CD4-positive, alpha-beta T cell (primary cell): ENCODE measurements at places on chromosomes 5 and 9.

DNA sequence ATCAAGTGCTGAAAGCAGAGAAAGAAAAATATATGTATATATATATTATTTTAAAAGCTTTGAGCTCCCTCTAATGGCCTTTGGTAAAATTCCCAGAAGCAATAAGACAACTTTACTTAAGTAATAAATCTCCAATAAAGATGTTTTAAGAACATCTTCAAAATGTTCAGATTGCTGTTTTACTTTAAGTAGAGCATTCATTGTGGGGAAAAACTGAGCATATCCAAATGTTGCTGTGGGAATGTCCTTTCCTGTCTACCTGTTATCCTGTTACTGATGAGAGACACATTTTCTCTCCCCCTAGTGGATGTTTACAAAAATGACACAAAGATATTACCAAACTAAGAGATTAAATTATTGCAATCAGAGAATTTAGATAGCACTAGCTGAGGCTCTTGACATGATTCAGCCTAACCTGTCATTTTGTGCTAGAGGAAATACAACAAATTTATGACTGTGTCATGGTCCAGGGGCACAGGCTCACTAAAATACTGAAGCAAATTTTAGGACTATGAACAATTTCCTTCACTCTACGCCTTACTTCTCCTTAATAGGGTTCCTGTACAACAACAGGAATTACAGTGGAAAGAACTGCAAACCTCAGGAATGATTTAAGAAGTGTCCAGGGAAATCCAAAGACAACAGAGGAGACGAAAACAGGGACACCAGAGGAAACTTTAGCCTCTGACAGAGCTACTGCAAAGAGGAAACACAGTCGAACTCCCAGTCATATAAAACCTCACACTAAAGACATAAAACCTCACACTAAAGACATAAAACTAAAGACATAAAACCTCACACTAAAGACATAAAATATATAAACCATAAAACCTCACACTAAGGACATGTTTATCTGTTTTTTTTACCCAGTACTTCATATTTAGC lies 24.3 kb upstream of the PRRC1 start:
- DNase-seq: no peak

DNA sequence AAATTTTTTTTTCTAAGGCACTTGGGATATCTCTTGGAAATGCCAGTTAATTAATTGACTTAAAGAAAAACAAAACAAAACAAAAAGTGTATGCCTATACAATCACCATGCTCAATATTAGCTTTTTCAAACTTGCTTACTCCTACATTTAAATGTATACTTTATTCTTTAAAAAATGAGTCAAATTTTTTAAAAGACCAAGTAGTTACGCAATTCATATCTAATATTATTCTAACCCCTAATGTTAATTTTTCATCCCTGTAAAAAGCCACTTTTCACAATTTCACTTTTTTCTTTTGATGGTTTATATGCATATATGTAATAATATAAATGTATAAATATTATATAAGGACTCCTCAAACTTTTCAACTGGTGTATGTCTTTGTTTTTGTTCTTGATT lies 211.2 kb downstream of the PRDM9 start:
- DNase-seq: no peak

- DNase-seq: no peak
These were observed 102.4 kb downstream of the TTLL11 start for GRCh38 chr9:121990600-121991306.

- DNase-seq: no peak
These were observed 19.0 kb upstream of the C1QTNF3 start for GRCh38 chr5:34061993-34062392.

GRCh38 chr5:39189292-39189955 lies 29.9 kb downstream of the FYB1 start:
- no peak for DNase-seq
